ENCODE measurements at places on chromosomes 12 and 14.
A peak's percentile ranks its signal among the peaks of the same experiment; 100 is the strongest.

DNA sequence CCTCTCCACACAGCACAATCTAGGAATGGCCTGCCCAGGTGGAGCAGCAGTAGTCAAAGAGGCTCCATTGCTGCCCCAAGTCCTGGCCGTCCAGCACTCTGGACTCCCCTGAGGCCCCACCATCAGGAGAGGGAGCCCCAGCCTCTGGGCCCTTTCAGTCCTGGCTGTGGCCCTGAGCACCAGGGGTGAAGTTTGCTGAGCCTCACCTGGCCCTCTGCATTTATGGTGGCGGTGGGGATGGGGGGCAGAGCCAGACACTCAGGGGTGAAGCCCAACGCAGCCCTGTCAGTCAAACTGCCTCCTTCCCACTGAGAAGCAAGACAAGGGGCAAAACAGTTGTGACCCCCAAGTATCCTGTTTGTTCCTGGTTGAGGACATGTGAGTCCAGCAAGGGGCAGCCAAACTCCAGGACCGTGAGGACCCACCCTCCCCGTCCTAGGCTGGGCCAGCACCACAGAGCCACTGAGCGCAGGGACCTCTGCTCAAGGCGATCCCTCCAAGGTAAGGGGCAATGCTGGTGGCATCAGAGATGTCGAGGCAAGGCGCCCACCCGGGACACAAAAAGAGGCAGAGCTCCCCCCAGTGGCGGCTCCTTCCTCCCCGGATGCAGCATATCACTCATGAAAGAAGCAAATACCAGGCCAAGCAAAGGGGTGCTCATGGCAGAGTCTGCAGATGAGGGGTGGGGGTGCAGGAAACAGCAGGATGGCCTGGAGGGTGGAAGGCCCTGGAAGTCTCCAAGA, 4.8 kb upstream of the AMN start:
- peak; percentile 28 for DNase-seq

DNA sequence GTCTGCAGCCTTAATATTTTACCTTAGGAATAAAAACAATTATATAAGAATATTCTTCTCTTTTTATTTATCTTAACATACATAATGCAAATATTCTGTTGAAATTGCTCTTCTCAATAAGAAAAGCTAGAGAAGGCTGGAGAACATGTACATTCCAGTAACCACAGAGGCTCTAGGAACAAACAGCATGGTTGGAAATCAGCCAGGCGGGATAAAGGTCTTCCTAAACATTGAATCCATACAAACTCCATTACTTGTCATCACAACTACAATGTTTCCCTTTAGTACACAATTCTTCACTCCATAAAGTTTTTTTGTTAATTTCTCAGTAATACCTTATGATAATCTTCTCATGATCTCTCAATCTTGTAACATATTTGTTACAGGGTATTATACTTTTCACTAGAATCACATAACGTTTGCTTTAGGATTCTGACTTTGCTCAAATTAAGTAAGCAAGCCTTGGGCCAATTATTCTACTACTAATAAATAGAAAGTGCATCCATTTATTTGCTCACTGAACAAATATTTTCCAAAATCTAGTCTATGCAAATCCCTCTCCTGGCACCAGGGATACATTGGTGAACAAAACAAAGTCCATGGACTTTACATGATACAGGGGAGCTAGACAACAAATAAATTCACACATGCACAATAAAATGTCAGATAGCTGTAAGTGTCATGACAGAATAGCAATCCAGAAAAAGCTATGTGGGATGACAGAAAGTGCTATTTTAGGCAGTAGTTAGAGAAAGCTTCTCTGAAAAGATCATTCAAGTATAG, 237.5 kb upstream of the TMTC1 start:
- no peak for DNase-seq

DNA sequence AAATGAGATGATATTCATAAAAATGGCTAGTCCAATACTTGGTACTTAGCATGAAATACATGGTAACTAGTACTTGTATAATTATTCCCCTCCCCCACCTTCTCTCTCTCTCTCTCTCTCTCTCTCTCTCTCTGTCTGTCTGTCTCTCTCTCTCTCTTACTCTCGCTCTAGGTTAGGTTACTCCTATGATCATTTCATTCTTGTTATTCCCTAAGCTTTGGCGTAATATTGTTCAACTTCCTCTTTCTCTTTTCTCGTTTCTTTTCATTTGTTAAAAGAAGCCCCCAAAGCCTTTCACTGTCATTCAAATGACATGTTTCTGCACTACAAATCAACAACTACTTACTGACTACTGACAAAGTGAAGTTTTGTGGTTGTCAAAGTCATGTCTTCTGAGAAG, 89.8 kb downstream of the GRIP1 start:
- no peak for DNase-seq

GRCh38 chr14:105161309-105161708, 7.3 kb downstream of the JAG2 start:
- DNase-seq, result no peak

All from activated CD4-positive, alpha-beta T cell treated with anti-CD3 and anti-CD28 coated beads for 1 hour (primary cell).